NCI-H1436 (cell line): ENCODE measurements at places on chromosomes 2 and 18.

GRCh38 chr2:218027426-218028188, 24.8 kb upstream of the TNS1 start:
- DNase-seq: no peak

DNA sequence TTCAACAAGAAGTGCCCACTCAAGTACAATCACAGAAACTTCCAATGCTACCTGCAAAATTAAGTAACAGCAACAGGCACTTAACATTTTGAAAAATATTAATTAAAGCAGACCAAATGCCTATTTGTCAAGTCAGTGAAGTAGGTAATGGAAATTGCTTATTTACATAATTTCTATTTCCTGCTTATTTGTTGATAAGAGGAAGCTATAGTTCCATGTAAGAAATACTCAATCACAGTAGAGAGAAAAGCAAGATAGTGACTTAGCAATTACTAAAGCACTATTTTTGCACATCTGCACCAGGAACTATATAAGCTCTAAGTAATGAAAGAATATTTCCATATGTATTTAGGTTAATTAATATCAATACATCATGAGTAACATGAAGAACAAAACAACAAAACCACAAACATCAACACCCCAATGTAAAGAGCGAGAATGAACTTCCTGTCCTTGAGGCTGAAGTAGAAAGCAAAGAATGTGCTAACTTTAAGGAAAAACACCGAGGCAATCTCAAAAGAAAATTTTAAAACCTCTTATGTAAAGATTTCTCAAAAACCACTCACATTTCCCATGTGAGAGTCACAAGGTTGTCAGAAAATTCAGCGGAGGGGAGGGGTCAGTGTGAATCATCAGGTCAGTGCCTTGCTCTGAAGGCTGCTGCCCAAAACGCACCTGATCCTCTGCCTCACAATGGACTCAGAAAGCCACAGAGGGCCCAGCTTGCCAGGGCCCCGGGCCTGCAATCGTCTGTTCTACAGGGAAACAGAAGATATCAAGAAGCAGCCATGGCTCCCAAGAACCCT, 12.5 kb downstream of the NPC1 start:
- DNase-seq: no peak

DNA sequence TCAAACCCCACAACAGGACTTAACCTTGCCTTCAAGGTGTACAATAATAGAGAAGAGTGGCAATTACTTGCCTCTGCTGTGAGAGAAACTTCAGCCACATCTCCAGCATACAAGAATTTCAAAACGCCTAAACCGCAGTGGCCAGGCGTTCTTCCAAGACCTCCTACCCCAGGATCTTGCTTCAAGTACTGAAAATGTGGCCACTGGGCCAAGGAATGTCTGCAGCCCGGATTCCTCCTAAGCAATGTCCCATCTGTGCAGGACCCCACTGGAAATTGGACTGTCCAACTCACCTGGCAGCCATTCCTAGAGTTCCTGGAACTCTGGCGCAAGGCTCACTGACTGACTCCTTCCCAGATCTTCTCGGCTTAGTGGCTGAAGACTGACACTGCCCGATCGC, 2.8 kb upstream of the CYB5A start:
- no peak for DNase-seq

GRCh38 chr2:55102056-55102812, 52.0 kb upstream of the RTN4 start:
- no peak for DNase-seq

GRCh38 chr2:232979871-232980461, 33.1 kb downstream of the NGEF start:
- DNase-seq: no peak

DNA sequence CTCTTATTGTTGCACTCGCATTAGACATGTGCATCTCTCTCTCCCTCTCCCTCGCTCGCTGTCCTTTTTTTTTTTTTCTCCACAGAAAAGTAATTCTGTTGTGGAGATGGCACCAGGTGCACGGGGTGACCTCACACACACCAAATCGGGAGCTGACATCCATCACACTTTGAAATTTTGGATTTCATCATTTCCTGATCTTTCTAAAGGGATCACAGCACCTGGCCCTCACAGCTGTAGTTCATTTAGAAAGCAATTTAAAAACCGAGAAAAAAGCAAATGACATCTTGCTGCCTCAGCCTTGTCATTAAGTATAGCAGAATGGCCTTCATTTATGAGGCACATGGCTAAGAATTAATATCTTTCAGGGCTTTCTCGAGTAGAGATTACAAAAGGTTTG, 717.2 kb downstream of the RNF144A start:
- peak; percentile 87 for DNase-seq
